ENCODE measurements at places on chromosomes 3 and 15.

DNA sequence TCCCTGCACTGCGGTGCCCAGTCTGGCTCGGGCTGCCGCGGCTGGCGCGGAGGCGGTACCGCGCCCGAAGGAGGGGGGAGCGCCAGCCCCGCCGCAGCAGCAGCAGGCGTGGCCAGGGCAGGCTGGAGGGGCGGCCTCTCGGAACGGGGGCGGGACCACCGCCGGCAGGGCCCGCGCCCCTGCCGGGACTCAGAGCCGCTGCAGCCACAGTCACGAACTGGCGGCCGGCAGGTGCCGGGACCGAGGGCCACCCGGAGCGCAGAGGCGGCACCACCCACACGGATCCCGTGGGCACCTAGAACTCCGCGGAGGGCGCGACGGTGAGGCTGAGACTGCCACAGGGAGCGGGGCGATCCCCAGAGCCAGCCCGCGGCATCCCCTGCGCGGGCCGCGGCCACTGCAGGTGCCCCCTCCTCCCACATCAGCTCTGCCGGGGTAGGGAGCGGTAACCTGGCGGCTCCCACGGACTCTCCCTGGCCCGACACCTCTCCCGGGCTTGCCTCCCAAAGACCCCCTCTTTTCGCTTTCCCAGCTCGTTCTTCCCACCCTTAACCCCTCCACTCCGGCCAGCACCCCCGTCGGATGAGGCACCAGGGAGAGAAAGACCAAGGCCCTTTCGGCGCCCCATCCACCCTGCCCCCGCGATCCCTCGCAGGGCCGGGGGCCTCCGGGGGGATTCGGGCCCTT, at the start of gene VWA5B2:
VWA5B2 (plus strand) TSS at position 192 of the 687 bp plus-strand sequence. CDS start 944 bp downstream, outside the sequence.
- peak; percentile 93 for DNase-seq

DNA sequence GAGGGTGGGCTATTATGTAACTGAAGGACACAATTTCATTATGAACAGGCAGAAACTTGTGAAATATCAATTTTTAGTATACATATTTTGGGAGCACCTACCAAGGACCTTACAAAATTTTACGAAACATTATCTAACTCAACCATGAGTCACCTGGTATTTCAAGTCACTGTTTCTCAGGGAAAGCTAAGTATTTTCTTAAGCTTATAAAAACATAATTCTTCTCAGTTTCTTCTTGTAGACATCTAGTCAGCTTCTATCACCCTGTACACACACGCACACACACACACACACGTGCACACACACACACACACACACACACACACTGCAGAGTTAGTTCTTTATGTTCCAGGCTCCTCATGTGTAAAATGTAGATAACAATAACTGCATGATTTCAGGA, 658.3 kb downstream of the TUSC7 start:
- no peak for DNase-seq

- no peak for DNase-seq
Observed at GRCh38 chr3:89344076-89344475, 236.7 kb downstream of the EPHA3 start.

DNA sequence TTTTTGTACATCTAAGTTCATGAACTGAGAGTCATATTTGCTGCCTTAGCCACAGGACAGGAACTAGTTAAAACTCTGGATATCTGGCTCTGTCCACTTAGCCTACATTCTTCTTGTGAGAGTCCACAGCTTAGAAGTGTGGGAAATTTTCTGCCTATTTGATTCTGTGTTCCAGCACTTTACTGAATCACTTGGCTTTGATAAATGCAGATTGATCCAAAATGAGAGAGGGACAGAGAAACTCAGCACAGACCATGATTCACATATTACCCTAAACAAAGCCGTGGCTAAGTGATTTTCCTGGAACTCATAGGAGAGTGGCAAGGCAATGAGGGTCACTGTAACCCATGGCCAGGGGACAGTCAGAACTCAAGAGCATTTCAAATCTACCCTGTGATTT, 87.5 kb upstream of the CADPS start:
- DNase-seq, result no peak

Measured in HuH-7.5 (cell line).